ENCODE measurements at places on chromosomes 12 and 14.

GRCh38 chr12:99732131-99732530 lies 84.6 kb downstream of the GARIN6 start:
- no peak for DNase-seq

DNA sequence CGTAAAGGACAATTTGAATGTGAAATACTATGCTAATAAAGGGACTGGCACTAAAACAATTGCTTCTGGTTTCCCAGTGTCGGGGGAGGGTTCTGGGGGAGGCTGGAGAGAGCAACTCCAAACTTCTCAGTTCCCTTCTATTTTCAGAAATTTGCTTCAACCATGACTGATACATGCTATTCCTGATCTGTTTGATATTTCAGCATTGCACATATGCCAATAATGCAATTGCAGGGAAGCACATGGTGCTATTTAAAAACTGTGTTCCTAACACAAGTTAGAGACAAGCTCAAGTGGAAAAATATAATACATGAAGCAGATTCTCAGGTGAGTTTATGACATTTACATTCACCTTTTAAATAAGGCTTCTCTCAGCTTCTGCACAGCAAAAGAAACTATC lies 188.9 kb downstream of the RIMBP2 start:
- DNase-seq: no peak

GRCh38 chr14:49105512-49105911 lies 480.7 kb downstream of the RPS29 start:
- DNase-seq: no peak

DNA sequence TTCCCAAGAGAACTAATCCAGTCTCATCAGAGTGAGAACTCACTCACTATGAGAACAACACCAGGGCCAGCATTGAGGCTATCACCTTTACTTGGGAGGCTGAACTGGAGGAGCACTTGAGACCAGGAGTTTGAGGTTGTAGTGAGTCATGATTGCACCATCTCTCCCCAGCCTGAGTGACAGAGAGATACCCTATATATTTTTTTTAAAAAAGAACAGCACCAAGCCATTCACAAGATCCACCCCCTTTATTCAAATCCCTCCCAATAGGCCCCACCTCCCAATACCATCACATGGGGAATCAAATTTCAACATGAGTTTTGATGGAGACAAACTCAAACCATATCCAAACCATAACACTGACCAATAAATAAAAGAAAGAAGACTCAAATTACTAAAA lies 3.7 kb upstream of the TMX1 start:
- no peak for DNase-seq

DNA sequence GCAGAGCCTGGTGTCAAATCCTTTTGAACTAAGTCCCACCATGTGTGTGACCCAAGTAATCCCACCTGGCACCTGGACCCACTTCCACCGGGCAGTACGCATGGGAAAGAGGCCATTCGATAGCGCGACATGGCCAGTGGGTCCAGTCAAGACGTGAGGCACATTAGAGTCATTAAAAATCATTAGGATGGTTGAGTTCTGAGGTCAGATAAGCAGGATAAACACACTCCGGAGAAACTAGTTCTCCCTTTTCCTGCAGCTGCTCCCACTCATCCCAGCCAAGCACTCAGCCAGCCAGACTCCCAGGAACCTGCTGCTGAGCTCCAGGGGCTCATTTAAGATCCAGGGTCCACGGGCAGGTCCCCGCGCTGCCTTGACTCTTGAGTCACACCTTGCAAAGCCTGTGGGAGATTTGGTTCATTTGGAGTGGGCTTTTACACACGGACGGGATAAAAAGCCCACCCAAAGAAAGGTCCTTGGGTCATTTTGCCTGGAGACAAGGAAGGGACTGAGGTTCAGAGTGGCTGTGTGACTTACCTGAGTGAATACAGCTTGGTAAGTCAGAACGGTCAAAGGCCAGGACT lies 313.9 kb downstream of the BCL11B start:
- DNase-seq: no peak

GRCh38 chr12:43291516-43291915 lies 260.5 kb downstream of the ADAMTS20 start:
- no peak for DNase-seq

GRCh38 chr12:34376133-34376799 lies 354.0 kb downstream of the ALG10 start:
- no peak for DNase-seq

- DNase-seq: no peak
These were observed 17.9 kb upstream of the RND1 start for GRCh38 chr12:48883305-48884161.

GRCh38 chr12:72448089-72448488 lies 175.9 kb downstream of the TRHDE start:
- DNase-seq: no peak

- no peak for DNase-seq
These were observed 68.0 kb upstream of the FBXO33 start for GRCh38 chr14:39500253-39500652.

DNA sequence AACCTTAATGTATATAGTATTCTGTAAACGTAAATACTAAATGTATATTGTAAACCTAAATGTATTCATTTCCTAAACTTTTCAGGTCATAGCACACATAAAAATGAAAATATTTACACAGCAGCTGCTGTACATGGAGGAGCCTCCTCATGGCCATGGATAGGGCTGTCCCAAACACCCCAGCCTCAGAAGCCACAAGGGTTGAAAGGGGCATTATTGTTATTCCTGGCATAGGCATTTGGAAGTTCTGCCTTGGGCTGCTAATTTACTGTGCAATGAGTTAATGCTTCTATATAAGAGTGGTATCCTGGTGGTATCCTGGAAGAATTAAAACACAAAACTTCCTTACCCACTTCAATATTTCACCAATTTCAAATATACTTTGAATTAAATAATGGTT lies 159.4 kb downstream of the SLC5A8 start:
- no peak for DNase-seq

GRCh38 chr14:77043984-77044485 lies 15.5 kb upstream of the IRF2BPL start:
- no peak for DNase-seq

DNA sequence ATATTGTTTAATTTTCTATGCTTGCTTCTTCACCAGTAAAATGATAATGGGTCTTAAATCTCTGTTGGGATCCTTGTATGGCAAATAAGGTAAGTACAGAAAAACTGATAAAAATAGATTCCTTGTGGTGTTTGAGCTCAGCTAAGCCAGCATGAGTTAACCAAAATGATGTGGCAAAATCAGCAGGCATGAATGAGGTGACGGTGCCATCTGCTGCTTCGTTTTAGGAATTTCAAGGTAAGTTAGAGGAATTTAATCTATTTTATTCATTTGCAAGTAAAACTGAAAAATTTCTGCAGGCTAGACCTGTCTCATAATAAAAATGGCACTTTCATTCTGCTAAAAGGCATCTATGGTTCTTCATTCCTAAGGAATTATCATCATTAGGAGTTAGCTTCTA lies 10.0 kb upstream of the CLEC7A start:
- no peak for DNase-seq

GRCh38 chr12:40946612-40947194 lies 241.4 kb upstream of the PDZRN4 start:
- no peak for DNase-seq

DNA sequence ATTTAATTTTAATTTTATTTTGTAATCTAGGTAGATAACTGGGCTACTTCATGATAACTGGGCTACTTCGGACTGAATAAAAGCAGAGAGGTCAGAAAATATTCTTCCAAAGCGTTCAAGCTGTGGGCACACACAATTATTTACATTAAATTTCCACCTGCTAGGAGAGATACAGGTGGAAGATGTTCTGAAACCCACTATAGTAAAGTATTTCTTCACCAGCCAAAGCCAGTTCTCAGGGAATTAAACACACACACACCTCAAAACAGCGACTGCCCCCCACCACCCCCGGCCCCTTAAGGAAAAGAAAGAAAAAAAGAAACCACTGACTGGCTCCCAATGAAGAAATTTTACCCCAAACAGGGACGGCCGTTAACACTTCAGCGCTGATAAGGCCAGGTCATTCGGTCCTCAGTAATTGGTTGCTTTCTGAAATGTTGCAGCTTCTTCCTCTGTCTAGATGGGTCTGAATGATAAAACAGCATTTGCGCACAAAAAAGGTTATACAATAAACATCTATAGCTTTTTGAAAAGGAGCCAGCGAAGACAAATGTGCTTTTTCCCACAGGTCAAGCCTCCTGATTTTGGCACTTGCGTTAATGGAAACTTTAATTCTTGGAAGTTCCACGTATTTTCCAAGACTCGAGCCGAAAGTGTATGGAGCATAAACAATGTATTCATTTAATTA lies 771 bp upstream of the KCNJ8 start:
- no peak for DNase-seq

- DNase-seq: no peak
These were observed 43.9 kb downstream of the RAB35 start for GRCh38 chr12:120072472-120073249.

DNA sequence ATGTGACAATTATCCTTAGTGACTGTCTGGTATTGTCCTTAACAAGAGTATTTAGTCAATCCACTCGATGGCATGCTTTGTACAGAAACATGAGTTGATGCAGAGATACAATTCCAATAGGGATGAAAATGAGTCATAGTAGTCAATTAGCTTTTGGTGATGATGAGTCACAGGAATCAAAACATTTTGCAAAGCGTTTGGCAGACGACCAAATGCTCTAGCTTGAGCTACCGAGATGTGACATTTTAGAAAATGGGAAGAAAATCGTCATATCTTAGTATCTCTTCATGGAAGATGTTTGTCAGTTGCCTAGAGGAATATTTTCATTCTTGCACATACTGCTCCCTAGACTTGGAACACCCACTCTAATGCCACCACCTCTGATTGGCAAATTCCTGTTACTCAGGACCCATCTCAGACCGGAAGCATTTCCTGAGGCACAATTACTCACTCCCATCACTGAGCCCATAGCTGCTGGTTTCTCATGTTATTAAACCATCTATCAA lies 95.0 kb downstream of the LMNTD1 start:
- DNase-seq: no peak

- no peak for DNase-seq
These were observed 20.4 kb upstream of the GPATCH2L start for GRCh38 chr14:76131071-76131965.

DNA sequence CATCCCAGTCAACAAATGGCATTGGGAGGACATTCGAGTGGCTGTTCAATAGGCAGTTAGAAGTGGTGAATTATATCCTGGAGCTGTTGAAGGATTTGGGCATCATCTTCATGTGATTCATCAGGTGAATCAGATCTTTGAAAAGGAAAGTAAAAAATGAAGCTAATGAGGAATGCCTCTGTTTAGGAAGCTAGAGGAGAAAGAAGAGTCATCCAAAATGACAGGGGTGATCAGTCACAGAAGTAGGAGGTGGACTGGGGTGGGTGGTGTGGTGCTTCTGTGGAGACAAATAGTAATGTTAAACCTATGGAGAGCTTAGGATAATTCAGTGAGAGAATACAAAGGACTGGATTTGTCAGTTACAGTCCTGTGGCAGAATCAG lies 32.7 kb downstream of the DIP2B start:
- no peak for DNase-seq

DNA sequence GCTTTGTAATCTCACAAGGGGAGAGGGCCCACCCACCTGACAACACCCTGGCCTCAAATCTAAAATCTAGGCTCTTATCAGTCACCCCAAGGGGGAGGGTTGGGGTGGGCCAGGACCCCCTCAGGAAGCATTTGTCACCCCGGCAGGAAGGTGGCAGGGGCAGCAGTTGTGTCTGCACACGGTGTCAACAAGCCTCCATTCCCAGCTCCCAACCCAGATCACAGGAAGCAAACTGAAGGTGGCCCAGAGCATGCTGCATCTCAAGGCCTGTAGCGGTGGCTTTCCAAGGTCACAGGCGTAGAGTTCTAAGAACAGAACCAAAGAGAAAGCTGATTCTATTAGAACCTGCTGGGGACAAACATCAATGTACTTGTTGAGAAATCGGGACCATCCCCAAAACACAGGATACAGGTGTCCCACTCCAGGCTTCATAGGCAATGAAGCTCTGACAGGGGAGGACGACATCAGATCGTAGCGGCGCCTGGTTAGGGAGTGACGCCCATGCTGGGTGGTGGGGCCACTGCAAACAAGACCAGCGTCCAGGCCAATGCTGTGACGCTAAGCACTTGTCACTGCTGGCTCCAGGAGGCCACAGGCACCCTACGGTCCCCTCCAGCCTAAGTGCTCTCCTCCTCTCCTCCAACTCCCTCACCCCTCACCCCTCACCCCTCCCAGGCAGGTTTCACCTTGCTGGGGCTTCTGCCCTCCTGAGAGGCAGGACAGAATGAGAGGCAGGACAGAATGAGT lies 52.9 kb downstream of the CCDC88C start:
- no peak for DNase-seq

- DNase-seq: no peak
These were observed 200.3 kb upstream of the DIO3 start for GRCh38 chr14:101361044-101361443.

- DNase-seq: peak; percentile 35
These were observed 434.7 kb downstream of the FUT8 start for GRCh38 chr14:65847075-65847847.

DNA sequence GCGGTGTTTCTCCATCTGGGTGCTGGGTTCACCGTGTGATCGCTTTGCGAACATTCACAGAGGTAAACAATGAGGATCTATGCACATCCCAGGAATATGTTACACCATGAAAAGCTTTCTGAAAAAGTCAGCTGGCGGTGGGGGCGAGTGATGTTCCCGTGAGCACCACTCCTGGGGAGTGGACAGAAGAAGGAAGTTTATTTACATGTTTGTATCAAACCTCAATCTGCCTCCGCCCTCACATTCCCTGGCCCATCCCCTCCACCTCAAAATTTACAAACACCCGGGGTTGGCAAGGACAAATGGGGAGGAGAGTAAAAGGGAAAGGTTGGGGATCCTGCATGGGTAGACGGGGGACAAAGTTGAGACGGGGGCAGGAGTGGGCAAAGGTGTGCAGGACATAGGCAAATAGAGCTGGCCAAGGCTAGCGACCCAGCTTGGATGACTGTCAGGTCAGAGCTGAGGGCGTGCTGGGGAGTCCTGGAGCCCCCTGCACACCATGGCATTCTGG lies 6.9 kb downstream of the TNFRSF1A start:
- no peak for DNase-seq

DNA sequence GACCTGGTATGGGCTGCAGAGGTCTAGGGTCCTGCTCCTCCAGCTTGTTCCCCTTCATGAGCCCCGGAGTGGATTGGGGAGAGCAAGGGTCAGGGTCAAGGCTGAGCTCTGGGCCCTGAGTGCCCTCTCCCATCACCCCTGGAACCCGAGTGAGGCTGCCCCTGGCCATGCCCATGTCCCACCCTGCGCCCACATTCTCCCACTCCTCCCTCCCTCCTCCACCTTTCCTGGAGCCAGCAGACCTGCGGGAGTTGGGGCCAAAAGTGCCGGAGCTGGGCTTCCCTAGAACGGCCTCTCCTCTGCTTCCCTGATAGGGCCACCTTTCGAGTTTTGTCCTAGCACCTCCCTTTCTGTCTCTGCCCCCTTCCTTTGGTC lies 590 bp downstream of the SCNN1A start:
- DNase-seq: no peak
